Right renal pelvis (tissue), 4 donors: ENCODE measurements at places on chromosomes 1 and 21. TPM values are rescaled to one million over a fixed set of nuclear protein-coding genes. Genes with fewer than 3 reads are reported as not detected.

Gene ACTA1
- polyA plus RNA-seq = 1.2 TPM

DNA sequence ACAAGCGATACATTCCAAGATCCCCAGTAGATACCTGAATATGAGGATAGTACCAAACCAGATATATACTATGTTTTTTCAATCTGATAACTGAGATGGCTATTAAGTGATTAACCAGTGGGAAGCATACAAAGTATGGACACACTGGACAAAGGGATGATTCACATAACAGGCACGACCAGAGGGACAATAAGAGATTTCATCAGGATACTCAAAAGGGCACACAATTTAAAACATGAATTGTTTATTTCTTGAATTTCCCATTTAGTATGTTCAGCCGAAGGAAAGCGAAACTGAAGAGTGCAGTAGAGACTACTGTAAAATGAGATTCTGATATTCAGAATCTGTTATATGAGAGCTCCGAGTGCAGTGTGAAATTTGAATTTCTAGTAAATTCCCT is 10.6 kb downstream of the ZZZ3 start:
- DNase-seq = no peak

- DNase-seq = no peak
These were observed 408 bp downstream of the LMO4 start for GRCh38 chr1:87329051-87329525.

DNA sequence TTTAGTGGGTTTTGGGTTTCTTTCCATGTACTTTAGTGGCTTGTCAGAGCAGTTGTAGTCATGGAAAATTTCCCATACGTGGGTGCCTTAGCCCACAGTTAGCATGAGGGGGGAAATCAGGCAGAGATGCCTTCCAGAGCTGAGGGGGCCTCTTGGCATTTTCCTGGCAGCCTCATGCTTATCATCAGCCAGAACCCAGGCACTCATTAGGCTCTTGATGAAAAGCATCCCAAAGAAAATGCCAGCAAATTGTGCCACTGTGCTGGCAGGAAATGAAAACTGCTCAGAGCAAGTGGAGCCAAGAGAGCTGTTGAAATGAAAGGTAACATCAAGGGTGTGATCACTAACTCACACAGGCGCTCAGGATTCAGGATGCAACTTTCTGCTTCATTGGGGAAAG is 128.0 kb downstream of the TNNI3K start:
- DNase-seq = no peak

GRCh38 chr1:90782046-90782445 is 64.9 kb upstream of the BARHL2 start:
- DNase-seq = no peak

- DNase-seq = no peak
These were observed 26.7 kb upstream of the DIP2A start for GRCh38 chr21:46431884-46432488.

GRCh38 chr1:20668581-20668980 is 7.4 kb upstream of the DDOST start:
- DNase-seq = no peak

DNA sequence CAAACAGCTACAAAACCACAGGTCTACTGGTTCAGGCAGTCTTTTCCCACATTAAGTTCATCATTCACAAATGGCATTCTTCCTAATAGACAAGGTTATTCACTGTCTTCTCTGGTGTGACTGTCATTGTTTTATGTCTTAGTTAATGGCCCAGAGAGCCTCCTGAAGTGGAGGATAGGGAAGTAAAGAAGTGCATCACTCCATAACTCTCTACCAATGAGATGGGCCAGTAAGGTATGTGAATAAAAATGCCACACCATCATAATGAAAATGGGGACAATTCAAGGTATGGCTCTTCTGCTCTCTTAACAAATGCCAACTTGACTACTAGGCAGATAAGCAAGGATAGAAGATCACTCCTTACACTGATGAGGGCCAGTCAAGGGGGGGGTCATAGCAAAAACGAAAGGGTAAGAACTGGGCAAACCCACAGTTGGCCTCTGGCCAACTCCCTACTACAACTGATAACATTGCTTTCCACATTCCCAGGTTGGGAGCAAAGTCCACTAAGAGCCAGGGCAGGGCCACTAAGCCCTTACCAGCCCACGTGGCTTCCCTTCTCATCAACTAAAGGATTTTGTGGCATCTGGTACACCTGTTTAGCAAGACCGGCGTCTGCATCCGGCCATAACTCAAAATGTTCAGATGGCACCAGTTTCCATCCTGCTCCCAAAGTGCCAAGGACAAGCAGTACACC is 10.0 kb downstream of the PABPC4 start:
- DNase-seq = no peak

DNA sequence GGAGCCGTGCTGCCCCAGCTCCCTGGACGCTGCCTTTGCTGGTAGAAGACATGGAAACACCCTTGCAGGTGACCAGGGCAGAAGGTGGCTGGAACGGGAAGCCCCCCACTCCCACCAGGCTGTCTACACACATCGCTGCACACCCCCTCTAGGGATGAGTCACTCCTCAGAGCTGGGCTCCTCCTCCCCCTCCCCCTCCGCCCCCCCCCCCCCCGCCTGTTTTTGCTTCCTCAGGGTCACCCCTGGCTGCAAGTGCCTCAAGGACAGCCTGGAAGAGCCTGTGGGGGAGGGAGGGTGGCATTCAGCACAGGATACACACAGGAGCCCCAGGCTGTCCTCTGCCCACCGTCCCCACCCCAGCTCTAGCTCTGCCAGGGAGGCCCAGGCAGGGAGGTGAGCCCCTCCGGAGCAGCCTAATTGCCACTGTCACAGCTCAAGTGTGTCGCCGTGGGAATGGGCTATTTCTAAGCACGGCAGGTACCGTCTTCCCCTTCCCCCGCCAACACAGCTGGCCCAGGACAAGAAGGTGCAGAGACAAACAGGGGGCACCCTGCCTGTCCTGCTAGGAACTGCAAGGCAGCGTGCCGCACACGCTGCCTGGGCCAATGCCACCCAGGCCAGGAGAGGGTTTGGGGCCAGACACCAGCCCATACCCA is 2.5 kb downstream of the FNDC10 start:
- DNase-seq = no peak

Gene CSRP1
- 149 TPM for polyA plus RNA-seq

DNA sequence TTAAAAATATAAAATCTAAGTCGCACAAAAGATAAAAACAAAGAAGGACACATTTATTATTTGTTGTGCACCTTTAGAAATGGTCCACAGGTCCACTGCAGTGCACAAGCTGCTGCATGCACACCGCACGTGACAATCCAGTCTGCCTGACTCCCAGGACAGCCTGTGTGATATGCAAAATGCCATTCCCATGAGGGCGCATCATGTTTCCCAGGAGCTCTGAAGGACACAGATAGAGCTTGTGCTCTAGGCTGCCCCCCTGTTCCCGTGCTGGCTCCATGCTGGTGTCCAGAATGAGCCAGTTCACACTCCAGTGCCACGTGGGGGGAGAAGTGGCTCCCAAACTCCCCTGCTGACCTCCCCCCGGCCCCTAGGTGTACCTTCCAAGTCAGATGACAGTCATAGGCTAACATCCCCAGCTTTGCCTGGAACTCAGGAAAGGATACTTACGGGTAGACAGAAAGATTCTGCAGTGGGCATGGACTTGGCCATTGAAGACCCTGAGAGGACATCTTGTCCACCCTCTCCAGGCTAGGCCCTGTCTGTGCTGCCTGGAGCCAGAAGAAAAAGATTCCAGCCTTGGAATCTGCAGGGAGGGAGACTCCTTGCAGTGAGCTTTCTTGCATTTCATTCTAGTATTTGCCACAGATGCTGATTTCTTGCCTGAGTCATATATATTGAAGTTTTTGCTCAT is 26.3 kb downstream of the RAB7B start:
- DNase-seq = peak; percentile 25
